ENCODE measurements at places on chromosomes 7 and 10.

- DNase-seq: no peak
These were observed 134.2 kb downstream of the JMJD1C start for GRCh38 chr10:63331586-63331985.

- no peak for DNase-seq
These were observed 26.4 kb upstream of the IKZF1 start for GRCh38 chr7:50278120-50278519.

DNA sequence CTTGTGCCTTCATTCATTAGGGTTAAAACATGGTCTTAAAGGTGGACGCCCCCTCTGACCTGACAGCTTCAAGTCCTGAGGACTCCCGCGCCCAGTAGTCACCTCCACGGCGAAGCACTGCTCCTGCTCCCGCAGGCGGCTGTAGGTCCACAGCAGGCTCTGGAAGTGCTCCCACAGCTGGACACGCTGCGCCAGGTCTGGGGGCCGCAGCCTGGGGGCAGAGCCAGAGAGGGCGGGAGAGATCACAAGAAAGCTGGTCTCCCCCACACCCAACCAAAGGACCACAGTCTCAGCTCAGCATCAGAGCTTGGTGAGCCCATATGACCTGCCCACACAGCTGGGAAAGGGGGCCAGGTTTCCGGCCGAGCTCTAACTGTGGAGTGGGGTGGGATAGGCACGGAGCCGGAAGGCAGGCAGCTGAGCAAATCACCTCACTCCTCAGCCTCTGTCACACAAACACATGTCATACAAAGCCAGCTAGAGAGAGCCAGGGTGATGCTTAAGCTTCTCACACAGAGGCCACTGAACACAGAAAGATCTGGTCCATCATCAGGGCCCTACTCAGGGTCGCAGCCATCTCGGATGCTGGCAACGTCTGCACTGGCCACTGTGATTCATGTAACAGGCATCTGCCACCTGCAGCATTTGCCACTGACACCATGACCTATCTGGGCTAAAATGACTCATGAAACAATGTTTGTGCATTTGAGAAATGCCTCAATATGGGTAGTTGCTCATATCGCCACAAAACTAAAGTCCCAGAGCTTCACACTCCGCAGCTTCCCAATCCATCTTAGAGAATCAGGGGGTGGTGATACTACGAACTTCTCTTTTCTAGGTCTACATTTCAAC, 12.6 kb downstream of the HPS1 start:
- no peak for DNase-seq

- no peak for DNase-seq
These were observed 96.2 kb downstream of the BMS1 start for GRCh38 chr10:42878821-42879195.

DNA sequence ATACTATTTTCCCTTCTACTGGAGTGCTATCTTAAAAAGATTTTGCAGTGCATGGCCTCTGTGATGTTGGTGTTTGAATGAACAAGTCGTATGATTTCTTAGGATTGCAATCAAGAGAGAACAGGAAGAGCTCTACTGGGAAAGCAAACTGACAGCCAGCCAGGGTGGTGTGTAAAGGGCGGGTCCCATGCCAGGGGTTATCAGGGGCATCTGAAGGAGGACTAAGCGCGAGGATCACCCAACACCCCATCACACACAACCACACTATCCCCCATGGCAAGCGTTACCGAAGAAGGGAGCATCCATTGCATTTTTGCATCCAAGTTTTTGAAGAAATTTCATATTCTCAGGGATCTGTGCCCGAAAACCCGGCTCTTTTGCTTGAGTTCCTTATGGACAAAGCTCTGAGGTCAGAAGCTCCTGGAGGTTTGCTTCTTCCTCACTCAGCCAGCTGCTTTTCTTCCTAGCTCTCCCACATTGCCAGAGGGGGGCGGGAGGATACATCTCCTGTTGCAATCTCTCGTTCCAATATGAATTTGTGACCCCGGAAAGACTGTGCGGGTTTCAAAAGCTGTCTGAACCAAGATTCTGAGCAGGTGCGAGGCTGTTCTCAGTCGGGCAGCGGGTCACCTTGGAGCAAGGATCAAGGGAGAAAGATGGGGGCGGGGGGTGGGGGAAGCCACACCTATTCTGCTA, 5.2 kb downstream of the NEUROD6 start:
- no peak for DNase-seq

- no peak for DNase-seq
These were observed 85.3 kb downstream of the LARP4B start for GRCh38 chr10:846126-846685.

DNA sequence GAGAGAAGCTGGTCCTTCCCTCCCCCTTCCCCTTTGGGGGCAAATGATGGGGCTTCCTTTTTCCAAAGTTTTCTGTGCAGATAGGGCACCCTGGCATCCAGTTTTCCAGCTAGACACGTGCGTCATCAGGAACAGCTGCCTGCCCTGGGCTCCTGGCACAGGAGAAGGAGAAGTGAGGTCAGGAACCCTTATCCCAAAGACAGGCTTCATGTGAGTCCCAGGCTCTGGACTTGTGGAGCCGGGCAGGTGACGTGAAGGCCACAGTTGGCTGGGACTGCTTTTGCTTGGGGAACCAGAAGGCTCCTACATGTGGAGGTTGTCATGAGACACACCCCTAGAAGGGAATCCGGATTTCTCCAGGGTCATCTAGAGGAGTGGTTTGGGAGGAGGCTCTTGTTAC, 66.5 kb downstream of the RBM20 start:
- DNase-seq: no peak

- DNase-seq: no peak
These were observed 352.5 kb downstream of the FGFR2 start for GRCh38 chr10:121245754-121246153.

DNA sequence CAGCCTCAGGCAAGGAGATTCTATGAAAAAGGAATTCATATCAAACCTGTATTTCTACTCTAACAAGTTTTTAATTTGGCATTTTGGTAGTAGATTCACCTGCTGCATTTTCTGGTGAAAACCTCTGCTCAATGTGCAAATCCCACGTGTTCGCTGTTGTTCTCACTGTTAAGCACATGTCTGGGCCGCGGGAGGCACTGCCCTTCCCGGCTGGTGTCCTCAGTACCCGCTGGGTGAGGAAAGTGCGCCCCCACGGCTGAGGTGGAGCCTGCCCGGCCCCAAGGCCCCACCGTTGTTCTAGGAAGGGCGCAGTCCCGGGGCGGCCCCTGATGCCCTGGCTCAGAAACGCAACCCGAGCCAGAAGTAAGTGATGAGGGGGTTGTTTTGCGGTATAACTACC, 193.4 kb upstream of the VWC2 start:
- no peak for DNase-seq

DNA sequence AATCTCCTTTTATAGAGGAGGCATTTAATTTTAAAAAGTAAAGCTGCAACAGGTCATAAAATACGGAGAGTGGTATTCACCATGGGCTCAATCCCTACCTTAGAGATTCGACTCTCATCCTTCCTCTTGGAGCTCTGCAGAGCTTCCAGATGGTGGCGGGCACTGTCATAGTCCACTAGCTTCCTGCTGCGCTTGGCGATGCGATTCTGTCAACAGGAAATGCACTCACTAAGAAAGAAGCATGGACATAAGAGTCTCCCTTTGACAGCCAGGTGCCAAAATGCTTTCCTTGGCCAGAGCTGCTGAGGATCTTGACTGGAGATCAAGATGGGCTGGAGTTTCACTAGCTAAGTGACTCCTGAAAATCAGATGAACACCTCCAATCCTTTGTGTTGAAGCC, 154.4 kb downstream of the AMPH start:
- no peak for DNase-seq

- no peak for DNase-seq
These were observed 27.5 kb upstream of the EZH2 start for GRCh38 chr7:148911626-148912025.

DNA sequence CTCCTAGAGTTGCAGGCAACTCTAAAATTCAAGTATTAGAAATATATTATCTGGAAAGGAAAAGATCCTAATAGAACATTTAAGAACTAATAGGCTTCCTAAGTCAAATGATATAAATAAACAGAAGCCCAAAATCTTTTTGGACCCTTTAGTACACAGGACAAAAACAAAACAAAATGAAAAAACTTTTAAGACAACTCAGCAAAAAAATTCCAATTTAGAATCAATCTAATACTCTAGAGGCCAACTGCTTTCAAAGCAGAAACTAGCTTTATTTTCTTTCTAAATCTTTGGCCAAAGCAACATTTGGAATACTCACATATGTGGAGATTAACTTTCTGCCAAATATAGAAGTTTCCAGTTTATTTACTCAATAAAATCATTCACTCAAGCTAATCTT, 65.2 kb downstream of the CALCR start:
- DNase-seq: no peak

GRCh38 chr10:103991393-103992128, 24.6 kb downstream of the SLK start:
- DNase-seq: no peak

Measured in NK-92 treated with Interleukin-12 subunit alpha and Interleukin-12 subunit beta, amount 100 ng/mL, for 24 hours (cell line).